ENCODE measurements at places on chromosomes 7 and 10.

DNA sequence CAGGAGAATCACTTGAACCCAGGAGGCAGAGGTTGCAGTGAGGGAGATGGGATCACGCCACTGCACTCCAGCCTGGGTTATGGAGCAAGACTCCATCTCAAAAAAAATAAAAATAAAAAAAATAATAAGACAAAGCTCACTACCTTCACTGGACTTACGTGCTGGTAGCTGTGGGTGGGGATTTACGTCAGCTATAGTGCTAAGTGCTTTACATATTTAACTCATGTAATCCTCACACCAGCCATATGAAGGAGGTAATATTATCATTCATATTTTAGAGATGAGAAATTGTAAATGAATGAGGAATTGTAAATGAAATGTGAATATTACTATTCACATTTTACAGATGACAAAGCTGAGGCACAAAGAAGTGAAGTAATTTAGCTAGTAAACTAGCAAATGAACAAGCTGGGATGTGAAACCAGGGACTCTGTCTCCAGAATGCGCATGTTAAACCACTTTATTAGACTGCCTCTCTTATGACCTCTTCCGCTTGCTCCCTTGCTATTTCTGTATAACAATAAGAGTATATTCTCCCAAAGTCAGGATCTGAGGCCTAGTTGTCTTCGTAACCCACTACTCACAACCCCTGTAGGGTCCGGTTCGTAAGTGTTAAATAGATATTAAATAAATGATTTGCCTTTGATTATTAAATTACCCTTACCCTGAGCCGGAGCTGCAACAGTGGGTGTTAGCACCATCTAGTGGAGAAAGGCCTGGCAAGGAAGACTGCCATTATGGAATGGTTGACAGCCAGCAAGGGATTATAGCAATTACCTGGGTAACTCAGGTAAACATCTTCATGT, 70.2 kb downstream of the HTR7 start:
- DNase-seq = peak; percentile 22

- DNase-seq = no peak
Observed at GRCh38 chr7:38862666-38863065, 46.3 kb downstream of the VPS41 start.

GRCh38 chr7:149870274-149870673, 3.5 kb upstream of the ATP6V0E2 start:
- no peak for DNase-seq

DNA sequence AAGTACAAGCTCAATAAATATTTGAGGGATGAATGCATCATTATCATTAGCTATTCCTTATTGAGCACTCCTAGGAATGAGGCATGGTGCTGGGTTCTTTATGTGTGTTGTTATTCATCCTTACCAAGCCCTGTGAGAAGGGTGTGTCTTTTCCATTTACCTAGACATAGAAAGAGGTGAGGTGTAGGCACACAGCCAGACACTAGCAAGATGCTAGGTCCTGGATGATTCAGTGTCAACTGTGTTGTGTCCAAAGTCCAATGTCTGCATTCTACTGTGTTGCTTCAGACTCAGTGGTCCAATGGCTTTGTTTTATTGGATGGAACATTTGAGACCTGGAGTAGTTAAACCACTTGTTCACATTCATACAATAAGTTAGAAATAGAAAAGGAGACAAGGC, 605.5 kb downstream of the LRMDA start:
- DNase-seq = no peak

GRCh38 chr7:152574892-152575548, 100.9 kb downstream of the XRCC2 start:
- no peak for DNase-seq

DNA sequence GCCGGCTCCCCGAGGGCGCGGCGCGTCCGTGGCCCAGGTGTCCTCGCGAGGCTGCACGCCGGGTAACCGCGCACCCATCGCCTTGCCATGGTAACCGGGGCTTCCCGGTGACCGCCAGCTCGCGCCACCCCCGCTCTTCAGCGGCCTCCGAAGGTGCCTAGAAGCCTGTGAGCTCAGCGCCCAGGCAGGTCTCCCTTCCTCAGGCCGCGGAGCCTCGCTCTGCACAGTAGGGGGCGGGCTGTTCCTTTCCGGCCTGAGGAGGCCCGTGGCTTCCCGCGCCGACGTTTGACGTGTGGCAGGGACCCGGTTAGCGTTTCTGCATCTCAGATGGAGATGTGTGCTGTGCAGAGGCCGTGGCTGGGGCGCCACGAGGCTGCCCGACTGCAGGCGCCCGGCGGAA, 117.1 kb downstream of the DYNC2I1 start:
- no peak for DNase-seq

Data from iPS DF 6.9 (cell line).